ENCODE measurements at places on chromosomes 2 and 18.

GRCh38 chr2:176001281-176001915 lies 669 bp downstream of the LNPK start:
- peak; percentile 16 for DNase-seq

DNA sequence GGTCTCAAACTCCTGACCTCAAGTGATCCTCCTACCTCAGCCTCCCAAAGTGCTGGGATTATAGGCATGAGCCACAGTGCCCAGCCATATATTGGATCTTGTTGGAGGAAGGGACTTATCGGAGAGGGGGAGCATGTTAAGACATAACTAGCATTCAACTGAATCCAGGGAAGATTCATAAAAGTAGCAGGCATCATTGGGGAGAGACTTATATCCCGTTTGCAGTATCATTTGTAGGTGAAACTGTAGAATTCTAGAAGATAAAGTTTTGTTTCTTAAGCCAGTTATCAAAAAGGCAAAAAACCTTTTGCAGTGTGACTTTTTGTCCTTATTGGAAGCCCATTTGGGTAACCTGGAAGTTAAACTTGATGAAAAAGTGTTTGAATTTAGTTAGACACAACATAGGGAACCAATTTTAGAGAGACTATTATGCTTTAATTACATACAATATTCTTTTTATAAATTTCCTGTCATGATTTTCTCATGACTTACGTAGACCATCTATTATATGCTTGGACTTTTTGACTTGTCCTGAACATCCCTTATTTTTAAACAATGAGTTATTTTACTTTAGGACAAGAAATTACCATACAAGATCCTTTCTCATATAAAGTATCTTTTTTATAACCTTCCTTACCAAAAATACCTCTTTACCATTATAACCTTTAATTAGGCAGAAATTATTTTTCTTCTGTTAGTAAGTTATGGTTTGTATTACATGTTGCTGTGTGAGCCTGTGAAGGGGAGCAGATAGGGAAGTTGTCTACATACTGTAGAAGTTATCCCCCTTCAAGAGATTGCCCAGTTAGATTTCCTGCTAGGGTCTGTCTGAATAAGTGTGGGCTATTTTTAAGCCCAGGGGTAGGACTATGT lies 20.3 kb downstream of the RAB3GAP1 start:
- no peak for DNase-seq

- DNase-seq: no peak
These were observed 21.6 kb downstream of the ASAP2 start for GRCh38 chr2:9228088-9228751.

GRCh38 chr2:19631871-19632270 lies 269.9 kb downstream of the TTC32 start:
- no peak for DNase-seq

GRCh38 chr18:59057969-59058368 lies 81.7 kb upstream of the SEC11C start:
- peak; percentile 26 for DNase-seq

- DNase-seq: no peak
These were observed 214.3 kb upstream of the SIX2 start for GRCh38 chr2:45223531-45223930.

- no peak for DNase-seq
These were observed 54.2 kb upstream of the CTDP1 start for GRCh38 chr18:79625195-79625923.

- no peak for DNase-seq
These were observed 155.8 kb downstream of the INO80D start for GRCh38 chr2:205930209-205930608.

DNA sequence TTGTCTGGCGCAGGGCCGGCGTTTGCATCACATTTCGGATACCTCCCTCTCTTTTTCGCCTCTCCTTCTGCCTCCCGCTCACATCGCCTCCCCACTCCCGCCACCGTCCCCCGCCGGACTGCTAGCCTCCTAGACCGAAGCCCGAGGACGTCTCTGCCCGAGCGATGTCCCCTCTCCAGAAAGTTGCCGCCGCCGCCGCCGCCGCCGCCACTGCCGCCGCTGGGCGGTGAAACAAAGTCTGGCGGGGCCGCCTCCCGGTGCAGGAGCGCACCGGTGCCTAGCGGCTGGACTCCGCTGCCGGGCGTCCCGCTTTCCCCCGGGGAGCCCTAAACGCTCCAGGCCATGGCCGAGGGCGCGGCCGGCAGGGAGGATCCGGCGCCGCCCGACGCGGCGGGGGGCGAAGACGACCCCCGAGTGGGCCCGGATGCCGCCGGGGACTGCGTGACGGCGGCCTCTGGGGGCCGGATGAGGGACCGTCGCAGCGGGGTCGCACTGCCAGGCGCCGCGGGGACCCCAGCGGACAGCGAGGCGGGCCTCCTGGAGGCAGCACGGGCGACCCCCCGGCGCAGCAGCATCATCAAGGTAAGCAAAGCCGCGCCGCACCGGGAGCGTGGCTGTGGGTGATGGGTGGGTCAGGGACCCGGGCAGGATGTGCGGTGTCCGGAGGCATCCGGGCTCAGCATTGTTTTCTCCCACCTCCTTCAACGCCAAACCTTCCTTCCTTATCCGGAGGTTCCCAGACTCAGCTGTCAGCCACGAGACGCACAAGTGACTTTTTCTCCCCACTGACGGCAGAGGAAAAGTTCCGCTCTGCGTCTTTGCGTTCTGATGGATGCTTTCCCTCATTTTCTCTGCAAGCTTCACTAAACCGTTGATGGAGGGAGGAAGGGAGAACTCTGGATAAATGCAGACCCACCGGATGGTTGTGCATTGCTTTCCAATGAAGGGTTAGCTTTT lies 643 bp downstream of the PLCL1 start:
- DNase-seq: no peak

- peak; percentile 97 for DNase-seq
These were observed 44.5 kb downstream of the SH3BP4 start for GRCh38 chr2:234996069-234996940.

- no peak for DNase-seq
These were observed 34.9 kb downstream of the CIB4 start for GRCh38 chr2:26605999-26606846.

DNA sequence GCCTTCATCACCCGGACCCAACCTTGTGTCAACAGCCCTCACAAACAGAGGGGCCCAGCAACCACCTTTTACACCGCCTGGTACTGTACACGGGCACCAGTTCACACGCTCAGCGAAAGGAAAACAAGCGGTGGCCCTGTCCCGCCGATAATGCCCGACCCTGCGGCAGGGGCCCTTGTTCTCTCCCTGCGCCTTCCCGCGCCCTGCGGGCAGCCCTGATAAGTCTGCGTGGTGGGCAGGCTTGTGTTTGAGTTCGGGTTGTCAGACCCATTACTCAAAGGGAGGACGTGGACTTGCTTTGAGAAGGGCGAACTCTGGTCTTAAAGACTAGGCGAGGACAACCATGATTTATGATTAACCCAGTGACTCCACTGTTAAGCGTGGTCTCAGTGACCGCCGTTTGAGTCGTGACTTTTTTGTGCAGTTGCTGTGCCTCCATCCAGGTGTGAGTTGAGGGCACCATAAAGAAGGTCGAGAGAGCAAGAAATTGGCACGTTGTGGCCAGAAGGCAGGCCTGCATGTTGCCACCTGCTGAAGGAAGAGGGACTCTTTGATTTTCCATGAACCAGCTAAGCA lies 167.4 kb upstream of the GATA6 start:
- DNase-seq: no peak

All from H4 (cell line).